ENCODE measurements at places on chromosomes 4 and X. TPM values are rescaled to one million over a fixed set of nuclear protein-coding genes. Genes with fewer than 3 reads are reported as not detected.

Gene TSPYL2
- polyA plus RNA-seq: 19.6 TPM

Gene BANK1
- polyA plus RNA-seq: 0.63 TPM

Gene ATP8A1
- 58.8 TPM for polyA plus RNA-seq

Gene FABP2
- polyA plus RNA-seq: 146 TPM

Gene IL1RAPL1
- polyA plus RNA-seq: 0.34 TPM

Gene ANOS1
- 5.9 TPM for polyA plus RNA-seq

Gene MAB21L2
- 24.5 TPM for polyA plus RNA-seq

Gene ZNF81
- polyA plus RNA-seq: 6.3 TPM

Gene APLN
- 2.5 TPM for polyA plus RNA-seq

Gene F8
- polyA plus RNA-seq: 2.9 TPM

Gene TLR3
- polyA plus RNA-seq: 2.9 TPM

Gene CT55
- polyA plus RNA-seq: 0.06 TPM

Gene IL2
- polyA plus RNA-seq: 0.24 TPM

Gene SLC2A9
- 28.7 TPM for polyA plus RNA-seq

Gene GABRG1
- polyA plus RNA-seq: 0.03 TPM

Gene GPR78
- polyA plus RNA-seq: 0.09 TPM

Gene CSAG3
- not detected for polyA plus RNA-seq

Gene PAGE4
- polyA plus RNA-seq: not detected

Gene P2RY4
- polyA plus RNA-seq: 2.6 TPM

Gene FRG2
- polyA plus RNA-seq: not detected

Gene SUPT20HL1
- polyA plus RNA-seq: 0.10 TPM

Gene TMEM255A
- 1.6 TPM for polyA plus RNA-seq

Gene ACSL4
- 14.7 TPM for polyA plus RNA-seq

Gene SPIN2A
- 2.1 TPM for polyA plus RNA-seq

Gene DNAAF6
- polyA plus RNA-seq: not detected

Gene NDNF
- 13.6 TPM for polyA plus RNA-seq

Gene NHS
- 6.6 TPM for polyA plus RNA-seq

Gene SLC16A2
- 7.2 TPM for polyA plus RNA-seq

Measured in large intestine (tissue), 12 donors.